ENCODE measurements at places on chromosomes 11 and 22.
A peak's percentile ranks its signal among the peaks of the same experiment; 100 is the strongest.

DNA sequence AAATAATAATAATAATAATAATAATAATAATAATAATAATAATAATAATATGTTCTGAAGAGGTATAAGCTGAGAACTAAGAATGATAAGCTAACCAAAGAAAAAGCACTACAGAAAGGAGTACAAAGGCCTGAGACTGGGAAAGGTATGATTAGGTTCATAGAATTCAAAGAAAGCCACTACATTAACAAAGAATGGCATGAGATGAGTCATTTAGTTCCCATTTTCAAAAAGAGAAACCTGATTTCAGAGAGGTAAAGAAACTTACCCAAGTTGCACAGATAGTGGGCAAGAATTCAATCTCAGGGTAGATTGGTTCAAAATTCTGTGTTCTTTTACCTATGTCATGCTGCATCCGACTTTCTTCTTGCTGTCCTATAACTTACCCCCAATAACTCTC, 350.9 kb downstream of the TTC28 start:
- no peak for DNase-seq

GRCh38 chr11:65169164-65169641, 830 bp upstream of the SPDYC start:
- DNase-seq, result no peak

GRCh38 chr11:110092111-110092514, 1.1 kb upstream of the ZC3H12C start:
- no peak for DNase-seq

- DNase-seq, result no peak
Observed at GRCh38 chr22:33513388-33514338, 406.6 kb downstream of the LARGE1 start.

- no peak for DNase-seq
Observed at GRCh38 chr11:128165572-128165971, 421.8 kb downstream of the ETS1 start.

- DNase-seq, result no peak
Observed at GRCh38 chr11:118625036-118625690, 17.7 kb downstream of the PHLDB1 start.

- no peak for DNase-seq
Observed at GRCh38 chr11:128610721-128611617, 23.6 kb upstream of the ETS1 start.

DNA sequence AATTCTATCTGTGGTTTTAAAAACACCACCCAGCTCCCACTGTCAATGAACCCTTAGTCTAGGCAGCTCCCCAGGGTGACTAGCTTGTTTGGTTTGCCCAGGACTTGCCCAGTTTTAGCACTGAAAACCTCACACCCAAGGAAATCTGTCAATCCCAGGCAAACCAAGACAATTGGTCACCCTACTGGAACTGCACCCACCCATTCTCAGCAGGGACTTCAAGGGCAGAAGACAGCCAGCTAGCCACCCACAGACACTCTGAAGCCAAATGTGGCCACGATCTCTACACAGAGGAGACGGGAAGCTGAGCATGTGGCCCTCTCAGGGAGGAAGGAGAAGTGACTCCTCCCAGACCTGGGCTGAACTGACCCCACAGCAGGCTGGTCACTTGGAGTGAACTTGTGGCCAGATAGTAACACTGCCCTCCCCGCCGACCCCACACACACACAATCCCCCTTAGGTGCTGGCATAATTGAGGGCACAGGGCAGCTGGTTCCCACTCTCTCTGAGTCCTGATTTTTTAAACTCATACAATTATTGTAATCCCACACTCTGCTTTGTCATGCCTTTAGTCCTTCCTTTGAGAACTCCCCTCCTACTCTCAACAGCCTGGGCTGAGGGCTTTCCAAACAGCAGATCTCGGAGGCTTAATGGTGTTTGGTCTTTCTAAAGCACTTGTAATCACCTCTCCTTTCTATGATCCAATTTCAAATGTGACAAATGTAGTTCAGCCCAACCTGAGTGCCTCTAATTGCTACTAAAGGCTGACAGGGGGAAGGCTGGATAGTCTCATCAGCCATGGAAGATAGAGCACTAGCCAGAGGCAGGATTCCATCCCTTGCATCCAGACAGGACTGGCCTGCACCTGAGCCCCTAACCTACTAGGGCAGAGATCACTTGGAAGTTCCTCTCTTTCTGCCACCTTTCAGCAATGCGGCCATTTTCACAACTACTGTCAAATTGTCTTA, 74.7 kb upstream of the DRD2 start:
- peak; percentile 93 for DNase-seq

DNA sequence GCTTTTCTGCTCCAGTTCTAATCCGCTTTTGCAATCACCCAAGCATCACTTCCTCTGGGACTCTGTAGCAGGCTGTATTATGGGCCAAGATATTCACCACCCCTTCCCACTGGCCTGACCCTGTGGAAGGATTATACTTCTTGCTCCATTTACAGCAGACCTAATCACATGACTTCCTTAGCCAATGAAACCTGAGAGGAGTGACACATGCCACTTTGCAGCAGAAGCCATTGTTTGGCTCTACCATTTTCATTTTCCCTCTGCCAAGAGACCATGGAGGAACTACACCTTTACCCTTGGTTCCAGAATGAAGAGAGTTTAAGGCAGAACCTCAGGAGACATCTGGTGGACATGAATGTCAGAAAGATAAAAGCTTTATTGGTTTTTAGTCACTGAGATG, 134.9 kb upstream of the HSD17B12 start:
- DNase-seq, result peak; percentile 5

DNA sequence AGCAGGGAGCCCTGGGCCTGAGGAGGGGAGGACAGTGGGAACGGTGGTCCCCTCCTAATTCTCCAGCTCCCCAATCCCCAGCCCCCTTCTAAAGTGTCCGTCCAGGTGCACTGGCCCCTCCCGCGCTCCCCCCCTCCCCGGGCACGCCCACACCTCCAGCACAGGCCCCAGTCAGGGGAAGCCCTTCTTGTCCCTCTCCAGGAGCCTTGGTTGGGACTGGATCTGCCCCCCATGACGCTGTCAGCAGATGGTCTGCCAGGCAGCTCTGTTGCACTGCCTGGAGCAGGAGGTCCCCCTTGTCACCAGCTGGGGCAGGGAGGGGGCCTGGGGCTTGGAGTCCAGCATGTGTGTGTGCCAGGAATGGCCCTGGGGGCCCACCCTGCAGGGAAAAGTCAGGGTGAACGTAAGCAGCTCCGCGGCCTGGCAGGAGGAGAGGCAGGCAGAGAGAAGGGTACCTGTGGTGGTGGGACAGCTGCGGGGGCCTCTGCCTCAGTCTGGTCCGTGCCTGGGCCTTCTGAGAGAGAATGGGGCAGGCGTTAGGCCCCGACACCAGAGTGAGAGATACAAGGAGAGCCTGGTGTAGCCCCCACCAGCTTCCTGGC, 1.6 kb downstream of the IRF7 start:
- DNase-seq, result no peak

- no peak for DNase-seq
Observed at GRCh38 chr11:30451626-30452025, 128.7 kb downstream of the ARL14EP start.

- no peak for DNase-seq
Observed at GRCh38 chr11:1672613-1673350, 24.2 kb upstream of the KRTAP5-6 start.

DNA sequence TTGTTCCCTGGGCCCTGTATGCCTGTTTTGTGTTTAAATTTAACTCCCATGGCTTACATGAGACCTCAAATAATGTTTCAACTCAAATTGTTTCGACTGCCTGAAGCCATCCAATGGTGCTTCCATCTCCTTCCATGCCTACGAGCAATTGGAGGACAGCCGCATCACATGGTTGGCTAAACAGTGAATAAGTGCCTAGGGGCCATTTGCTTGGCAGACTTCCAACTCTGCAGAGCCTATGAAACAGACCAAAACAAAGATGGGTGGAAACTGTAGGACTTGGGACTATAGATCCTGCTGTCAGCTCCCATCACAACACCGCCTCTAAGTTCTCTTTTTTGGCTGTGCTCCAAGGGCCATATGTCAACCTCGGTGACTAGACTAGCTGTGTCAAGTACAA, 84.1 kb downstream of the PARVA start:
- peak; percentile 96 for DNase-seq

DNA sequence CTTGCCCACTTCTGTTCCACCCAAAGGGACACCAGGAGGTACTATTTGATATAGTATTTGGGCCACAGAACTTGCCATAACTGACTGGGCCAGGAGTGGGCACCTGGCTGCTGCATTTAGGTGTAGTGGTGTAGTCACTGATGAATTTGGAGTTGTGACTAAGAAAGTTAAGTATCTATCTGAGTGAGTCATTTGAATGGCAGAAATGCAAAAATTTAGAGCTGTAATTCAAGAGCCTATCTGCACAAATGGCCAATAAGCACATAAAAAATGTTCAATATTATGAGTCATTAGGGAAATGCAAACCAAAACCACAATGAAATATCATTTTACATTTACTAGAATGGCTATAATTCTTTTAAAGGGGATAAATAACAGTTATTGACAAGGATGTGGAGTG, 14.7 kb downstream of the GLYATL2 start:
- no peak for DNase-seq

GRCh38 chr22:37953062-37953436, 352 bp downstream of the C22orf23 start:
- DNase-seq, result no peak
